NCI-H2029 (cell line): ENCODE measurements at places on chromosomes 6 and 20.

- no peak for DNase-seq
Observed at GRCh38 chr6:142725024-142725770, 219.8 kb downstream of the HIVEP2 start.

GRCh38 chr6:149443411-149444181 lies 41.2 kb downstream of the ZC3H12D start:
- DNase-seq = no peak

GRCh38 chr6:110980648-110981047 lies 1.2 kb upstream of the RPF2 start:
- DNase-seq = no peak

DNA sequence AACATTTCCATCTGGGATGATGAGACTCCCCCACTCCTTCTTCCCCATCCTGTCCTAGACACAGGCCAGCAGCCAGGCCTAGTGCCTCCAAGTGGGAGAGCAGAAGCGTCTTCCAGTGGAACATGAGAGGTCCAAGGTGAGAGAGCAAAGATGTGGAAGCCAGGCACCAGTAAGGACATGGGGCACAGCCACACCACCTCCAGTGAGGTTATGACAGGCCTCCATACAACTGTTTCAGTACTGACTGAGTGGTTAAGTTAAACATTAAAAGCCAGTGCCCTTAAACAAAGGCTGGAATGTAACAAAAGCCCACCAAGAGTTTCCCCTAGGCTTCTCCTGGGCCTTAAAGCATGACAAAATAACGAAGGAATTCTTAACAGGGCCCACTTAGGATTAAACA lies 5.3 kb downstream of the ZBTB24 start:
- DNase-seq = no peak

- DNase-seq = no peak
Observed at GRCh38 chr6:53735896-53736295, 58.9 kb upstream of the LRRC1 start.

DNA sequence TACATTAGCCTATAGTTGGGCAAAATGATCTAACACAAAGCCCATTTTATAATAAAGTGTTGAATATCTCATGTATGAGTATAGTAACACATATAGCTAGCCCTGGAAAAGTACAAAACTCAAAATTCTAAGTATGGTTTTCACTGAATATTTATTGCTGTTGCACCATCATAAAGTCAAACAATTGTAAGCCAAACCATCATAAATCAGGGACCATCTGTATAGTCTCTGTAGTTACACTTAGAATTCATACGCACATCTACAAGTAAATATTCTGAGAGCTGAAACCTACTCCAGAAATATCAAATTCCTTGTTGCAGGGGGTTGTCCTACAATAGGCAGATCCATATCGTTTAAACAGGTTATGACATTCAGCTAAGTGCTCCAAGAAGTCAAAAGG lies 817.3 kb downstream of the BCKDHB start:
- no peak for DNase-seq

- DNase-seq = no peak
Observed at GRCh38 chr6:33521489-33522091, 58.5 kb downstream of the BAK1 start.

GRCh38 chr6:152472325-152472724 lies 164.8 kb downstream of the SYNE1 start:
- no peak for DNase-seq

DNA sequence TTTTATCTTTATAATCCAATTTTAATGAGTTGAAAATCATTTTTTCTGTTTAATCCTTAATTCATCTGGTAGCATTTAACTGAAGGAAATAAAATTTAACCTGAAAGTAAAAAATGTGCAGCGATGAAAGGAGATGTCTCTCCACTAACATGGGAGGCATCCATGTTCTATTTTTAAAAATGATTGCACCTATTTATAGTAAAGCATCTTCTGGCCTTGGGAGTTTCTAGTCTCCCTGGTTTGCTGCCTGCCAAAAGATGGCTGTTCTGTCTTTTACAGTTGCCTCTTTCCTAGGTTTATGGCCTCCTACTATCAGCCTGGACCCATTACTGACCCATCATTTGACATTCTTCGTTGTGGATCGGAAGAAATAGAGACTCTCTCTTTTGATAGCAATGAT lies 143.0 kb downstream of the B3GAT2 start:
- no peak for DNase-seq

- no peak for DNase-seq
Observed at GRCh38 chr6:169395080-169395805, 141.6 kb upstream of the THBS2 start.

GRCh38 chr6:11341867-11342266 lies 109.4 kb upstream of the NEDD9 start:
- no peak for DNase-seq

DNA sequence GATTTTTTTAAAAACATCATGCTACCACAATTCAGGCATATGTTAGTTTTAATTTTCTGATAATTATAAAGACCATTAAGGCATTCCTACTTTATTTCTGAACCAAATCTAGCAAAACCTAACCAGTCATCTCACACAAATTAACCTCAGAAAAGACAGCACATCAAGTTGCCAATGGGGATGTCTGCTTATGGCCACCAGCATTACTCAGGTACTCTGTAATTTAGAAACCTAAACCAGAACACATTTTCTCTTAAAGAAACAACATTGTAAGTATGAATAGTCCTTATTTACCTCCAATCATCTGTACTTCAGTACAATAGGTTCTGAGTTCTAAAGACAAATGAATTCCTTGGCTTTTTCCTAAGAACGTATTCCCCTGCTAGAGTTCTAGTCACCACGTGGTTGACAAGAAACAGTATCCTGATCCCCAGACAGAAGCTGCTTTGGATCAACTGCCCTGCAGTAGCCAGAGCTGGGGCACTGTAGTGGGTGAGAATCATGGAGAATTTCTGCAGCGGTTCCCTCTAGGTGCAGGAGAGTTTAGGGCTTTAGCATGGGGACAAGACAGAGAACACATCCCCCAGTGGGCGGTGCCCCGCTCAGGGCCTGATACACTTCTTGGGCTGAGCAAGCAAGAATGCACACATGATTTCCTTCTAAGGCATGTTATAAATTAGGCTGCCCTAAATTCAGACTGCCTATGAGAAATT lies 15.4 kb downstream of the GCLC start:
- no peak for DNase-seq

DNA sequence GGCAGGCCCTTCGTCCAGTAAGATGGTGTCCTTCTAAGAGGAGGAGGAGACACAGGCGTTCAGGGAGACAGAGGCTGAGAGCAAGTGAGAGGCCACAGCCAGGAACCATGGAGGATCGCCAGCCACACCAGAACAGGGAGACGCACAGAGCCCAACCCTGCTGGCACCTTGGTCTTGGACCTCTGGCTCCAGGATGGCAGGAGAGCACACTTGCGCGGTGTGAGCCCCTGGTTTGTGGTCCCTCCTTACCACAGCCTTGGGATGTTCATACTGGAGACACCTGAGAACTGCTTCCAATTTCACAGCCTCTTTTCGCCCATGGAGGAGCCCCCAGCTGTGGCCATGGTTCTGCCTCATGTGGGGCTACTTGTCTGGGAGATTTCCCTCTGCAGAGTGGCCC lies 222.4 kb downstream of the DLL1 start:
- no peak for DNase-seq

DNA sequence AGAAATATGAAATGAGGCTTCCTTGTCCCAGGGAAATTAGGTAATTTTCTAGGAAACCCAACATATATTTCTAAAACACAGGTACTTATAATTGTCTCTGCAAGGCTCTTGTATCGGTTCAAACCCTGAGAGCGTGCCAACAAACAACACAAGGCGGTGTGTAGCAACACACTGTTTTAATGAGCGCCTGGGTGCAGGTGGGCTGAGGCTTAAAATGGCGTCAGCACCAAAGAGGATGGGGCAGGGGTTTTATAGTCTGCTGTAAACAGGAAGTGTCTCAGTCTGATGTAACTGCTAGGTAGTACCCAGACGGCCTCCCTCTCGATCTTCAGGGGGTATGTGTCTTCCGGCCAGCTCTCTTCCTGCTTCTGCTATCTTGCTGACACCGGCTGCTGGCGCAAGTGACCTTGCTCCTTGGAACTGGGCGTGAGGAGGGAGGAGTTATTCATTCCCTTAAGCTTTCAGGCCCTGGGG lies 69.7 kb downstream of the EPB41L2 start:
- no peak for DNase-seq

- no peak for DNase-seq
Observed at GRCh38 chr6:141248021-141248799, 884.5 kb upstream of the GJE1 start.

- DNase-seq = no peak
Observed at GRCh38 chr6:85394853-85395538, 54.9 kb upstream of the NT5E start.

DNA sequence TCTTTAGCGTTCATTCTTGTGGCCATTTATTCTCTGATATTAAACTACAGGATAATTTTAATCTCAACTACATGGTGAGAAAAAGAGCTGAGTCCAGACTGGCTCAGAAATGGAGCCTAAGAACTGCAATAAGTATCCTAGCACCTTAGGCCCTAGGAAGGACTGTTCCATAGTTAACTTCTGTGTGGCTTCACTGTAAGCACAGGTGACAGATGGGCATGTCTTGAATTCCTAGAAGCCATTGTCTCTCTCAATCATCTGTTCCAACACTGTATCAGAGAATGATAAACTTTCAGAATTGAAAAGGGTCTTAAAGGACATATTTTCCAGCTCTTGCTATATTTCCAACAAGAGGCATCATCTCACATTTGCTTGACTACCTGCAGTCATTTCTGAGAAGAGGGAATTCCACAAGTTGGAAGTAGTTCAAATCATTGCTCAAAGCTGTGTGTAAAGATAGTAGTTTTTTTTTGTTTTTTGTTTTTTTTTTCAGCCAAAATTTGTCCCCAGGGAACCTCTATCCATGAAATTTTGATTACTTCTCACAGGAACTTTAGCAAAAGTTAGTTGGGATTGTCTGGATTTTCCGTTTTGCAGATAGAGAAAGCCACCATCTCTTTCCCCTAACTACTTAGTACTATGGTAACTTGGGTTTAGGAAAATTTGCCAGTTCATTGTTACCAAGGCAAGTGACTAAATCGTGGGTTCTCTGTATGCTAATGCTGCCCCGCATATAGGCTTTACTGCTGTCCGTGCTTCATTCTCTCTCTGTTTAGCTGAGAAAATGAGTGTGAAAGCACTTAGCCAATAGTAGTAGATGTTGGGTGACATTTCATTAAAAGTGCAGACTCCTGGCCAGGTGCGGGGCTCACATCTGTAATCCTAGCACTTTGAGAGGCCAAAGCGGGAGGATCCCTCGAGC lies 47.2 kb downstream of the KCNS1 start:
- DNase-seq = no peak

GRCh38 chr6:39007575-39007974 lies 41.0 kb upstream of the GLP1R start:
- no peak for DNase-seq

- DNase-seq = no peak
Observed at GRCh38 chr6:121733234-121733633, 297.8 kb downstream of the GJA1 start.

- DNase-seq = no peak
Observed at GRCh38 chr20:23146857-23147637, 60.9 kb upstream of the CD93 start.

DNA sequence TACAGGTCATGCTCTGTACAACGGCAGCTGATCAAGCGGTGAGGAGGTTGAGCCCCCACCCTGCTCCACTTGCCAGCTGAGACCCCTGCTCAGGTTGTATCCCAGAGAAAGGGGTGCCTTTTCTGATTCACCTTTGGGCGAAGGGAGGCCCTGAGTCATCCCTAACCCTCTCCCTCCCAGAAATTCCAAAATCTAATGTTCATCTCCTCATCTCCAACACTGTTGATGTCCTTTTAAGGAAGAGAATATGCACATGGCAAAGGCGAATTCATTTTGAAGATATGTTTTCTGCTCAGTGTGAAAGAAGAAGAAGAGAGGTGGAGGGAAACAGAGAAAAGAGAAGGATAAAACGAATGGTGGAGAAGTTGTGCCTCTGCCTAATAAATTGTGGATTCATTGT lies 120.5 kb downstream of the SCML4 start:
- DNase-seq = no peak

- no peak for DNase-seq
Observed at GRCh38 chr20:54745780-54746179, 270.4 kb downstream of the DOK5 start.

DNA sequence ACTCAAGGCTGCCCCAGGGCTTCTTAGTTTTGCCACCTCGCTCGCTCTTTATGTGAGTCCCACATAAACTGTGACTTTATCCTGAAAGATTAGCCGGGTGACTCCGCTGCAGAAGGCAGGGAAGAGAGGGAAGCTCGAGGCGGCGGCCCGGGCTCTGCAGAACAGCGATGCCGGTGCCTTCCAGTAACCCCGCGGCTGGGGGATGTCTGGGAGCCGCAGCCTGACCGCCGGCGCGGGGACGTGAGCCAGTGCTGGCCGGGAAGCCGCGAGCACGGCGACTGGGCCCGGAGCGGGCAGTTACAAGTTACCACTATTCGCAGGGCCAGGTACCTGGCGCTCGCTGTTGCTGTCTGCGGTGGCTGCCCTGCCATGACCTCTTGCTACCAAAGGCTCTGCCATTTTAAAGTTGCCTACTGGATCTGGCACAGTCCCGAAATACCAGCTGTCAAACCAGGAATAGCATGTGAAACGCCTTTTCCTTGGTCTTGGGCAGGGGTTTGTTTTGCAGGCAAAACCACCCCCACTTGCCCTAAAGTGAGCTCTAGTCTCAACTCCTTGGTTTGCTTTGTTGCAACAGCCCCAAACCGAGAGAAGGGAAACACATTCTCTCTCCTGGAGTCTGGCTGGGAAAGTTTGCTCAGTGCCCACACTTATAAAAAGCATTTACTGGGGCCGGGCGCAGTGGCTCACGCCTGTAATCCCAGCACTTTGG lies 124.0 kb upstream of the SLC2A12 start:
- DNase-seq = no peak

GRCh38 chr6:44431118-44431725 lies 43.7 kb downstream of the CDC5L start:
- no peak for DNase-seq

GRCh38 chr6:126662966-126663365 lies 323.1 kb downstream of the CENPW start:
- no peak for DNase-seq

DNA sequence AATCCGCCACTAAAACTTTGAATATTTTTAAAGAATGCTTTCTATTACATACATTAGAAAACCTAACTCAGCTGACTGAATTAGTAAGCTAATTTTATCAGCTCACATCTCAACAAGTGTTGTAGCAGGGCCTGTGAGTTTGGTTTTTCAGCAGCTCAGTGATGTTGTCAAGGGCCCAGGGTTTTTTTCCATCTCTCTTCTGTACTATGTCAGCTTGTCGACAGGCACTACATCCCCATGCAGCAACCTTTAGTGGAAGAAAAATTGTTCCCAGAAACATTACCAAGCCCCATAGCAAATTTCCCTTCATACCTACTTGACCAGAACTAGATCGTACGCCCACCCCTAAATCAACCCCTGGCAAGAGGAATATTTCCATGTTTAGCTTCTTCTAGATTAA lies 170.3 kb upstream of the TNFAIP3 start:
- DNase-seq = no peak

GRCh38 chr6:100877851-100878250 lies 3.3 kb downstream of the ASCC3 start:
- DNase-seq = no peak

GRCh38 chr6:77292564-77293546 lies 170.4 kb downstream of the HTR1B start:
- DNase-seq = no peak
